ENCODE measurements at places on chromosomes 2 and 18.

DNA sequence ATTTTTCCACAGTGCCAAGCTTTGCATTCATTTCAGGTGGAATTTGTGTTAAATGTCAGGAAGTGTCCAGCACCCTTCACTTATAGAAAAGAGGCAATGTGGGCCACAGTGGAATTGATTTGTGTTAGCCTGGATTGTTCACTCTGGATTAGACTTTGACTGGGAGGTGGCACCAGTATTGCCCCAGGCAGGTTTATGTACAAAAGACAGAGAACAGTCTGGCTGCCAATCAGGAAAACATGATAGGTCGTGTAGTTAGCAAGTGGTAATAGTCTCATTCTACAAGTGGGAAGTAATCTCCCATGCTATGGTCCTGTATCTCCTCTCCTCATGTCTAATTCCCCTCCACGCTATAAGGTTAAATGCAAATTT lies 45.6 kb downstream of the RAB27B start:
- DNase-seq = no peak

- no peak for DNase-seq
Measured at GRCh38 chr2:8737571-8738175, 55.8 kb downstream of the ID2 start.

DNA sequence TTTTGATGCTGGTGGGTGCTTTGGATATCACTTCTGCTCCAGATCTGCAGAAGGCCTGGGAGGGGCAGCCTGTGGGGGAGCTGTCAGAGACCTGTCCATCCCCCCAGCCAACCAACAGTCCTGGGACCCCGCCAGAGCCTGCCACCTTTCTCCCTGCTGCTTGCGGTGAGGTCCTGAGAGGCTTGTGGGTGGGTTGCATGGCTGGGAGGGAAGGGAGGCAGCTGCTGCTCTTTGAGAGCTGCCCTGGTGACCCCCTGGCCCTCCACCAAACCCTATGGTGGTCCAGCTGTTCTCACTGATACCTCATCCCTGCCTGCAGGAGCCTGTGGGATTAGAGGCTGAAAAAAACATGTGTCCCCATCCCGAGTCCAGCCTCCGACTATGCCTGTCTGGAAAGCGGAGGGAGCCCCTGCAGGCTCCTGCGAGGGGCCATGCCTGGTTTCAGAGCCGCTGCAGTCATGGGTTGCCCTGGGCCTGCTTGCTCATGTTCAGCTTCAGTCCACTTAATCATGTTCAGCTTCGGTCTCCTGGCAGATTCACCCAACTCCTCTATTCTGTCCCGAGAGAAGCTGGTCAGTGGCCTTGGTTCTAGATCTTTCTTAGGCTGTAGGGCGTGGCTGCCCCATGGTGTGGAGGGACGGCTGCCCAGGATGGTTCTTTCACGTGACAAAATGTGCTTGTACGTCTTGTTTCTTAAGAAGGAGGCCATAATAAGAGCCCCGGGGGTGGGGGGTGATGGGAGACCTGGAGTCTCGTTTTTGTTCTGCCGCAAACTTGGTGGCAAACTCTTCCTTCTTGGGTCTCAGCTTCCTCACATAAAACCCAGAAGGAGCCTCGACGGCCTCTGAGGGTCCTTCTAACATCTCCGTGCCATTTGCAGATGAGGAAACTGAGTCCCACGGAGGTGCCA lies 98.5 kb downstream of the CTIF start:
- no peak for DNase-seq

GRCh38 chr2:61658841-61659780 lies 121.0 kb upstream of the XPO1 start:
- no peak for DNase-seq

DNA sequence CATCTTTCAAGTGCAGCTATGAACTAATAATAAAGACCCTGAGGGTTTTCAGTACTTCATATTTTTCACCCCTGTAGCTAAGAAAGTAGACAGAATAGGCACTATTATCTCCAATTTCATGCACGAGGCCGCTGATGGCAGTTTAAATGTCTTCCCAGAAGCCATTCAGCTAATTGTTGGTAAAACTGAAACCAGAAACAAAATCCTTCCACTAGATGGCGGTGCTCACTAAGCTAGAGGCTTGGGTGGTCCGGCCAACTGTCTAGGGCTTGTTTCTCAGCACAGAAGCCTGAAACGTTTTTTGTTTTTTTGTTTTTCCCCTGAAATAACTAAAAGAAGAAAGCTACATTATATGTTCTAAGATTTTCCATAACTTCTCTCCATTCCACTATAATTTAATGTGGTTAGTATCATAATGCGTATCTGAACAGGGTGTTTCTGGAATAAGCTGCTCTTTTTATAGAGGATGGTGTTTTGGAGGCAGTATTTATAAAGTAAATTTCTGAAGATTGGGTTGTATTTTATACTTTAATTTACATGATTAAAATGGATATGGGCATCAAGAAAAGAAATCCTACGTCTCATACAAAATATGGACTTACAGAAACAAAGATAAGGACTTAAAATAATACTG lies 159.4 kb downstream of the PIK3C3 start:
- DNase-seq = peak; percentile 25

DNA sequence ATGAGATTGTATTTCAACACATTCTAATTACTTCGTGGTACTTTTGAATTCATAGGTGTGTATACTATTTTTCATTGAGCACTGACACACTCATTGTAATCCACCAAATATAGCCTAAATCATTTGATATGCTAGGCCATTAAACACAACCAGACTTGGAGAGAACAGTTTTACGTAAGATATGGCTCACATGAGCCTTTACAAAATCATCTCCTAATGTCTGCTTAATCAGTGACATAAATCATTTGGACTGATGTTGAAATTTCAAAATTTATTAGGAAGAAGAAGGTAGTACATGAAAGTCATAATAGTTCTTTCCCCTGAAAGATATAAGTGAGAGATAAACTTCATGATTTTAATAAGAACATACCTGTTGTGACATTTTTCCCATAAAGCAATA lies 550.2 kb upstream of the LINC00305 start:
- no peak for DNase-seq

DNA sequence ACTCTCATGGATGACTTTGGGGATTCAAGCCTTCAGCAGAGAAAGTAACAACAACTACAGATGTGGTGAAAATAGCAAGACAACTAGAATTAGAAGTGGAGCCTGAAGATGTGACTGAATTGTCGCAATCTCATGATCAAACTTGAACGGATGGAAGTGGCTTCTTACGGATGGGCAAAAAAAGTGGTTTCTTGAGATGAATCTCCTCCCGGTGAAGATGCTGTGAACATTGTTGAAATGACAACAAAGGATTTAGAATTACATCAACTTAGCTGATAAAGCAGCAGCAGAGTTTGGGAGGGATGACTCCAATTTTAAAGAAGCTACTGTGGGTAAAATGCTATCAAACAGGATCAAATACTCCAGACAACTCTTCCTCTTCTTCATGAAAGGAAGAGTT lies 43.1 kb downstream of the AAK1 start:
- no peak for DNase-seq

- no peak for DNase-seq
Measured at GRCh38 chr2:56244911-56245530, 61.2 kb downstream of the CCDC85A start.

DNA sequence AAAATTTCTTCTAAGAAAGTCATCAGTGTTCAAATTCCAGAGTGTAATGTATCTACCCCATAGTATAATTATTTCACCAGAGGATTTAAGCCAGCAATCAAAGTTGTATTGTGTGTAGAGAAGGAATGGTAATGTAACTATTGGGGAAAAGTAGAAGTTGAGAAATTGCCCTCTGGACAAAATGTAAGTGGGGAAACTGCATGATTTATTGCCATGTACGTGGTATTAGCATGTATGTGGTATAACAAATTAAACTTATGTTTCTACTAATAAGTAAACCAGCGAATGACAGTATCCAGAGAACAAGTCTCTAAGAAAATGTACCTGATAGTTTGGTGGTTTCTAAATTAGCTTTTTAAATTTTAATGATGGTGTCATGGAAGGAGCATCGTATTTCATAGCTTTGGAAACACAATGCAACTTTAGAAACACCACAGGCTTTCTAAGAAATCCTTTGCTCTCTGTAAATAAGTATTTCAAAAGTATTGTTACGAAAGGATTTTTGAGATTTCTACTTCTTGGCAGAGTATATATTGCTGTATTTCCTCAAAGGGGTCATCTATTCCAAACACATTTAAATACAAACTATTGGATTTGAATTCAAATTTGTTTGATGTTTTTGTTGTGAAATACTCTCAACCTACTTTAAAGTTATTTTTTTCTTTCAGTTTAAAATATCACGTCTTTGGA lies 1018.9 kb upstream of the ZEB2 start:
- no peak for DNase-seq

DNA sequence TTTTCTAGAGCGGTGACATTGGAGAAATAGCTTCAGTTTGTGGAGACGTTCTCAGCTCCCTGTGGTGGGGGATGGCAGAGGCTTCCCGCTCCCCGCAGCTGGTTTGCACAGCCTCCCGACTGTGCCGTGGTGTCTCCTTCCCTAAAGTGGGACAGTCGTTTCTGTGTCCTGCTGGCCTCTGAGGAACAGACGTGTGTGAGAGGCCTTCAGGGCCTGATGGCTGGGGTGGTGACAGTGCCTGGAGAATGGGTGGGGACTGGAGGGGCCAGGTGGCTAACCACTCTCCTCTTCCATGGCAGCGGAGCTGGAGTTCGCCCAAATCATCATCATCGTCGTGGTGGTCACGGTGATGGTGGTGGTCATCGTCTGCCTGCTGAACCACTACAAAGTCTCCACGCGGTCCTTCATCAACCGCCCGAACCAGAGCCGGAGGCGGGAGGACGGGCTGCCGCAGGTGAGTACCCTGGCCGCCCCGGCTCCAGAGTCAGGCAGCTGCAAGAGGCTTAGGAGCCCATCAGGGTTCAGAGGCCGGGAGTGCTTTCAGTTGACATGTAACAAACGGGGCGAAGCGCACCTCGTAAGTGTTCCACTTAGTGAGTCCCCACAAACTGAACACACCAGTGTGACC lies 105.4 kb downstream of the FAM210A start:
- DNase-seq = no peak

- no peak for DNase-seq
Measured at GRCh38 chr2:71277536-71278103, 50.7 kb upstream of the PAIP2B start.

DNA sequence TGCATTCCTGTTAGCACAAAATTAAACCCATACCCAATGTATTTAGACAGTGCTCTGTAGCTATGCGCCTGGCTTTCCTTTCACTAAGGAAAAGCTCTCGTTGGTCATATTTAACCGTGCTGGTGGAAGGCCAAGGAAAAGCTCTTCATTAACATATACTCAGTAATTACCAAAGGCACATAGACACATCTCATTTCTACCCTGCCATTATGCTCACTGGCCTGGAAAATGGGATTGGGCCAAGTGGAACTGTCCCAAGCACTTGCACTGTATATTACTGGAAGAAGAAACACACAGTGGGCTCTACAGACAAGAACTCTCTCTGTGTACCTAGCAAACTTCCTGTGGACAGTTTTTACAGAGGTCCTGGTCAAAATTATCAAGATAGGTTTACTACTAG lies 274.4 kb downstream of the ERBB4 start:
- no peak for DNase-seq

- DNase-seq = no peak
Measured at GRCh38 chr2:192159736-192160135, 35.0 kb downstream of the TMEFF2 start.

- DNase-seq = no peak
Measured at GRCh38 chr2:234686088-234686890, 189.4 kb upstream of the ARL4C start.

- DNase-seq = no peak
Measured at GRCh38 chr18:70107091-70107490, 98.4 kb downstream of the RTTN start.

DNA sequence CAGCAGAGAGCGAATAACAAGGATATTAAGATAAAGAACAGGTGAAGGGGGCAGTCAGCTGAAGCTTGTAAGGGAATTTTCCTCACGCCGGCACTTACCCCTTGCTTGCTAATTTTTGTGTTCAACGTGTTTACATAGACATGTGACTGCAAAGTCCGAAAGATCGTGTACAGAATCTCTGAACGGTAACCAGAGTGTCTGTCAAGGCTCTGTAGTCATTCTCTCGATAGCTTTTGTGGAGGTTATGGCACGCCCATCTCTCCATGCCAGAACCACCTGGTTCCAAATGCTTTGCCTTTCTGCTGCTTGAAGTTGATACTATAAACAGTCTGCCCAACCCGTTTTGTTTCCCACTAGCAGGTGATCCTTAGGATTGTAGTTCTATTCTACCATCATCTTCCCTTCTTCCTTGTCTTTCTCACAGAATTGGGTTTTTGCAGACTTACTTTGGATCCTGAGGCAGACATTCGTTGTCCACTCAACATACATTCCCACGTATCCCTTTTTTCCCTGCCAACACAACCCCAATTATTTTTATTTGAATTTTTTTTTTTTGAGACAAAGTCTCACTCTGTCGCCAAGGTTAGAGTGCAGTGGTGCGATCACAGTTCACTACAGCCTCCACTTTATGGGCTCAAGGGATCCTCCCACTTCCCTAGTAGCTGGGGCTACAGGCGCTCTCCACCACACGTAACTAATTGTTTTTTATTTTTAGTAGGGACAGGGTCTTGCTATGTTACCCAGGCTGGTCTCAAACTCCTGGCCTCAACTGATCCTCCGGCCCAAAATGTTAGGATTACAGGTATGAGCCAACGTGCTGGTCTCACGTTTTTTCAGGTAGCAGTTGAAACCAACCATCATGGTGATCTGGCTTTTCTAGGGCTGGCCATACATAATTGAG lies 1.3 kb upstream of the USP34 start:
- no peak for DNase-seq

- no peak for DNase-seq
Measured at GRCh38 chr2:224781400-224781799, 65.2 kb upstream of the CCDC195 start.

DNA sequence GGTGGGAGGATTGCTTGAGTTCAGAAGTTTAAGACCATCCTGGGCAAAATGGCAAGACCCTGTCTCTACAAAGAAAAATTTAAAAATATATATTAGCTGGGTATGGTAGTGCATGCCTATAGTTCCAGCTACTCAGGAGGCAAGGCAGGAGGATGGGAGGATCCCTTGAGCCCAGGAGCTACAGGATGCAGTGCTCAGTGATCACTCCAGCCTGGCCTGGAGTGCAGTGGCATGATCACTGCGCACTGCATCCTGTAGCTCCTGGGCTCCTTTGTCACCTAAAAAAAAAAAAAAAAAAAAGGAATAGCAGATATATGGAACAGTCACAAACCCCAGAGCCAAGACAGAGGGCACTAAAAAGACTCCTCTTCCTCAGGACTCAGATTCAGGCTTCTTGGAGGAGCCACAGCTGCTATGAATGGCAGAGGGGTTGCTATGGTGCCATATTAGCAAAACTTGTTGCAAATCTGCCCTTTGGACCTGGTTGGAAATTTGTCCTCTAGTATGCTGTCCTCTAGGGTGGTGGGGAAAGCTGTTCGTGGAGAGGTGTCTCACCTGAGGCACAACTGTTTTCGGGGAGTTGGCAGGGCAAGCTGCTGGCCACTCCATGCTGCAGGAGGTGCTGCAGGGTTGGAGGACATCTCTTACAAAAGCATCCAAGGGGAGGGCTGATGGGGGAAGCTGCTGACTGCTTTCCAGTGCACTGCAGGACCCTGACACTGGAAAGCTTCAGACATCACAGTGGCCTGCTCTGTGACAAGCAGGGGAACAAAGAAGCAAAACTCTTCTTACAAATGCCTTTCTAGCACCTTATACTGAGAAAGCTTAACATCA lies 22.7 kb downstream of the CYP20A1 start:
- DNase-seq = no peak

- DNase-seq = no peak
Measured at GRCh38 chr2:36343606-36344005, 12.0 kb upstream of the CRIM1 start.
